ENCODE measurements at places on chromosomes 3 and 15.

GRCh38 chr3:44995142-44995770 is 19.2 kb downstream of the EXOSC7 start:
- no peak for DNase-seq

DNA sequence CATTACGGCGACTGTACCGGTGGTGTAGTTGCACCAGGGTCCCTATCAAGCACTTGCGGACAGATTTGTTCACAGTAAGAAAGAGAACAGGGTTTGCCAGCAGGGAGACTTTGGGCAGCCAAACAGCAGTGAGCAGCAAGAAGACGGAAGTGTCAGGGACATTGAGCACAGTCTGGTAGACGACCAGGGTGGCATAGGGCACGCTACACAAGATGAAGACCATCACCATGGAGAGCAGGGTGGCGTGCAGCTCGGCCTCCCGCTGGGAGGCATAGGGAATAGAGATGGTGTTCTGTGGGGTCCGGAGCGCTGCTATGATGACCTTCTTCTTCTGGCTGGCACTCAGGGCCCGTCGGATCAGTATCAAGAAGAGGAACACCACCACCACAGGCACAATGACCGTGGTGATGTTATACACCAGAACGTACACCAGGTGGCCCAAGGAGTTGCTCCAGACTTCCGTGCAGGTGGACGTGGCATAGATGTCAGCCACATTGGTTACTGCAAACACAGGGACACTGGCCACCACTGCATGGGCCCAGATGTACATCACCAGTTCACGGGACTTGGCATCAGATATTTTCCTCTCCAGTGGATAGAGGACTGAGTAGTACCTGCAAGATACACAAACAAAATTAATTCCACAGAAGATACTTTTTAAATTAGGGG is 19.1 kb upstream of the FSIP1 start:
- DNase-seq: no peak

- no peak for DNase-seq
Observed at GRCh38 chr3:11558918-11559815, 84.5 kb downstream of the VGLL4 start.

DNA sequence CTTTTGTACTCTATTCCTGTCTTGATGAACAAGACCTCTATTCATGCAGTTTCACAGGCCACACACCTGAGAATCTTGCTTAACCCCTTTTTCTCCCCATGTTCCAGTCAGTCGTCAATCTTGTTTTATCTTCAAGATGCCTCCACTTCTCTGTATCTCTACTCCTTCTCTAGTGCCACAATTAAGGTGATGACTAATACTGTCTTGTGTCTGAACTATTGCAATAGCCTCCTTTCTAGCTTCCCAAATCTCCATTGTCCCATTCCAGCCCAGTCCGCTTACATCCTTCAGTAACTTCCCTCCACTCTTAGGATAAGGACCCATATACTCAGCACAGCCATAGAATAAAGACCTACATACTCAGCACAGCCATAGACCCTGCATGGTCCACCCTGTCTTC is 24.7 kb downstream of the CHST14 start:
- DNase-seq: no peak

DNA sequence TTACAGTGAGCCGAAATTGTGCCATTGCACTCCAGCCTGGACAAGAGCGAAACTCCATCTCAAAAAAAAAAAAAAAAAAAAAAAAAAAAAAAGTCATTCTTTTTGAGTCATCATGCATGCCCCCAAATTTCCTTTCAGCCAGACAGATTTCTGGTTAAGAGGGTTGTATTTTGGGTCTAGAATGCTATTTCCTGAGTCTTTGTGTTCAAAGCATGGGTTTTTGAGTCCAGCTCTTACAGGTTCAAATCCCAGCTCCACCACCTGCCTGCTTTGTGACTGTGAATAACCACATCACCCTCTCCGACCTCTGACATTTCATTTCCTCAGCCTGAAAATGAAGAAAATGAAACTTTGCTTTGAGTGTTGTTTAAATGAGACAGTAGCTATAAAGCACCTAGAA is 9.3 kb upstream of the C15orf61 start:
- no peak for DNase-seq

GRCh38 chr15:82709421-82710207 is at the start of gene AP3B2:
AP3B2 (minus strand) TSS chr15:82709875; CDS start chr15:82709706, 169 bp downstream.
- DNase-seq: peak; percentile 47

DNA sequence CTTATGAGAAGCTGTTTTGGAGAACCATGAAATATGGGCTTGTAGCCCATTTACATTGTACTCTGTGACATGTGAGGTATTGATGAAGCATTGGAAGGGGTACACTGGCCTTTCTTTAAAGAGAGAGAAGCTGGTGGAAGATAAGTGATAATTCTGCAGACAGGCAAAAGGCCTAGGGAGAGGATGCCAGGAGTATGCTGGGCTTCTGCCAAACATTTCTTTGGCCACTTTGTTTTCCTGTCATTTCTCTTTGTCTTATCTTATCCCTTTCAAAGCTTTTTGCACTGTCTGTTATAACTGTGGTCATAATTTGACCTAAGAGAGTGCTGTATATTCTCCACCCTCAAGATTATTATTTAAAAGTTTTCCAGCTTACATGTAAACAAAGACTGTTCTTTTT is 109.6 kb upstream of the SEMA6D start:
- no peak for DNase-seq

GRCh38 chr15:61743345-61743909 is 316.8 kb downstream of the VPS13C start:
- DNase-seq: no peak

DNA sequence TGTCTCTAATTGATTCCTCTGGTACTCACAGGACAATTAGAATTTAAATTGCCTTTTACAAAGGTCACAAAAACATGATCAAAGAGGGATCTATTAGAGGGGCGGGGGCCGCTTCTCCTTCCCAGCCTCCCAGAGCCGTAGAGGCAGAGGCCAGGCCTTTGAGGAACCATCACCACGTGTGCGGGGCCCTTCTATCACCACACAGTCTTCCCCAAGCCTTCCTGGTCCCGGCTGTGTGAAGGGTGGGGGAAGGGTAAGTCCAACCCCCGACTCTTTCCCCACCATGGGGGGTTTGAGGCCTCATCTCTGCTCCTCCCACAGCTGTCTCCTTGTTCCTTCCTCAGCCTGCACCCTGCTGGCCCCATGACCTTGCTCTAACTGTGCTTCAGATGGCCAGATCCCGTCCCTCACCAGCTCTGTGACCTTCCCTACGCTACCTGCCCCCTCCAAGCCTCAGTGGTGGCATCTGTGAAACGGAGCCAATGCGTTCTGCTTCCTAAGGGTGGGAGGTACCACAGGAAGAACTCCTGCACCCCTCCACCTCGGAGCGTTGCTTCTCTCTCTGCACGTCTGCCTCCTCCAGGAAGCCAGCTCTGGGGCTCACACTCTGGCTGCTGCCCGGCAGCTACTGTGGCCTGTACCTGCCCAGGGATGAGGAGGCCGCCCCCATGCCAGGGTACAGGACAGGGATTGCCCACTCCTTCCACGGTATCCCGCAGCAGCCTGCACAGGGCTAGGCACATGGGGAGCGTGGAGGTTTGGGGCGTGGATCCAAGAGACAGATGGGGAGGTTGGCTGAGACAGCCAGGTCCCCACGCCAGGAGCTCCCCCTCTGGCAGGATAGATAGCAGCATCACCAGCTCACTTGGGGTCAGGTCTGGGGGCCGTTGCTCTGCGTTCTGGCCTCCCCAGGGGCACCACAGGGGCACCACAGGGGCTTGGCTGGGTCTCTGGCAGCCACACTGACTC is 83.8 kb downstream of the LINGO1 start:
- DNase-seq: no peak

- no peak for DNase-seq
Observed at GRCh38 chr15:25180606-25181292, 226.0 kb downstream of the SNRPN start.

Data from kidney capillary endothelial cell (primary cell).